Thyroid gland (tissue), 4 donors: ENCODE measurements at places on chromosomes 6 and 20. TPM values are rescaled to one million over a fixed set of nuclear protein-coding genes. Genes with fewer than 3 reads are reported as not detected.

GRCh38 chr6:113998811-113999210, 27.9 kb upstream of the HDAC2 start:
- no peak overlapping the region for H3K27ac ChIP-seq
- no peak for DNase-seq
- peaks cover 18% of the 10 kb centered on the region for H3K4me1 ChIP-seq
- no peak overlapping the region for H3K4me3 ChIP-seq
- no peaks in the 10 kb centered on the region for H3K36me3 ChIP-seq

DNA sequence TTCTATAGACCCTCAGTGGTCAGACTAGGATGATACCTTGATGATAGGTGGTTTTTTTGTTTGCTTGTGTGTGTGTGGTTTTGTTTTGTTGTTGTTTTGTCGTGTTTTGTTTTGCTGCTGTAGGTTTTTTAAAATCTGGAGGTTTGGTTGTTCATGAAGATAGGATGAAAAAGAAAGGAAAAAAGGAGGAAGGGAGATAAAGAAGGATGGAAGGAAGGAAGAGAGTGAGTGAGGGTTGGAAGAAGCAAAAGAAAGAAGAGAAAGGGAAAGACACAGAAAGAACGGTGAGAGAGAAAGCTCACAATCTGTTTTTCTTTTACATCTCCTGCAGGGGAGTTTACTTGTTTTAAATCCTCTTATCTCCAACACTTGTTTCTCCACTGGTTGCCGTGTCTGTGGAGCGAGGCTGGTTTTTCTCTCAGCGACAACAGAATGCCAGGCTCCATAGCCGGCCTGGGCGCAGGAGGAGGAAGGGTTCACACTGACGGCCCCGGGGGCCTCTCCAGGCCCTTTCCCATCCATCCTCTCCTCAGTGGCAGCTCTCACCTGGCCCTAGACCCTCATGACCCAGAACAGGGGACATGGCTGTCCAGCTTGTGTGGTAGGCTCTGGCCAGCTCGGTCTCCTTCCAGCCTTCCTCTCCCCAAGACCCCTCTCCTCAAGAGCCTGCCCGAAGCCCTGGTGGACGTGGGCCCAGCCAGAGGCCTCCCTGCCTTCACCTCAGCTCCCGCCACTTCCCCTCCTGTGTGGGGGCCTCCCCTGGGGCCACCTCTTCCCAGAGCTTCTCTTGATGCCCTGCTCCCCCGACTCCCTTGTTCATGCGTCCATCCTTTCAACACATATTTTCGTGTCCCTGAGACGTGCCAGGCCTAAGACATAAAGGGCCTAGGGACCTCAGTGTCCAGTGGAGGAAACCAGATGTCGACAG, 168.4 kb downstream of the VEGFA start:
- DNase-seq = no peak
- H3K4me3 ChIP-seq = no peak overlapping the region
- no peaks in the 10 kb centered on the region for H3K27me3 ChIP-seq
- H3K27ac ChIP-seq = no peak overlapping the region
- peaks cover 42% of the 10 kb centered on the region for H3K4me1 ChIP-seq

GRCh38 chr20:45508068-45508886, 7.1 kb downstream of the SPINT3 start:
- no peak for DNase-seq
- H3K4me1 ChIP-seq = no peaks in the 10 kb centered on the region
- H3K36me3 ChIP-seq = no peaks in the 10 kb centered on the region
- no peak overlapping the region for H3K27ac ChIP-seq

- H3K4me1 ChIP-seq = no peaks in the 10 kb centered on the region
- no peaks in the 10 kb centered on the region for H3K36me3 ChIP-seq
- no peak overlapping the region for H3K4me3 ChIP-seq
- no peak overlapping the region for H3K27ac ChIP-seq
- no peak for DNase-seq
- H3K27me3 ChIP-seq = no peaks in the 10 kb centered on the region
Observed at GRCh38 chr6:51021171-51021570, 202.5 kb downstream of the TFAP2B start.

Gene C20orf202
- not detected for total RNA-seq
